ENCODE measurements at places on chromosomes 1 and 21.
A peak's percentile ranks its signal among the peaks of the same experiment; 100 is the strongest.

GRCh38 chr1:229474509-229474908, 33.6 kb downstream of the NUP133 start:
- DNase-seq, result no peak

DNA sequence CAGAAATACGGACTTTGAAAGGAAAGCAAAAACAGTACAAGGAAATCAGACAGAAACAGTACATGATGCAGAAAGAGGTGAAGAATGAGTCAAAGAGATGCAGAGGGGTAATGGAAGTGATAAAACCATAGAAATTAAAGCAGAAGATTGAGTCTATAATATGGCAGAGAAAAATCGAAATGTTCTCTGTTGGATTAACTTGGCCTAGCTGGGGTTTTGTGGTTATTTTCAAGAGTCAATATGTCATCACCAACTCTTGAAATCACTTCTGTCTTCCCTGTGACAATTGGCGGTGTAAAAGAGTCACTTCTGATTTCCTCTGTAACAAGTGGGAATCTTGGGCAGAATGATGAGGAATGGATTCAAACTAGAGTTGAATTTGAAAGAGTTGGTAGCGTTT, 7.4 kb downstream of the YTHDF2 start:
- DNase-seq, result no peak

DNA sequence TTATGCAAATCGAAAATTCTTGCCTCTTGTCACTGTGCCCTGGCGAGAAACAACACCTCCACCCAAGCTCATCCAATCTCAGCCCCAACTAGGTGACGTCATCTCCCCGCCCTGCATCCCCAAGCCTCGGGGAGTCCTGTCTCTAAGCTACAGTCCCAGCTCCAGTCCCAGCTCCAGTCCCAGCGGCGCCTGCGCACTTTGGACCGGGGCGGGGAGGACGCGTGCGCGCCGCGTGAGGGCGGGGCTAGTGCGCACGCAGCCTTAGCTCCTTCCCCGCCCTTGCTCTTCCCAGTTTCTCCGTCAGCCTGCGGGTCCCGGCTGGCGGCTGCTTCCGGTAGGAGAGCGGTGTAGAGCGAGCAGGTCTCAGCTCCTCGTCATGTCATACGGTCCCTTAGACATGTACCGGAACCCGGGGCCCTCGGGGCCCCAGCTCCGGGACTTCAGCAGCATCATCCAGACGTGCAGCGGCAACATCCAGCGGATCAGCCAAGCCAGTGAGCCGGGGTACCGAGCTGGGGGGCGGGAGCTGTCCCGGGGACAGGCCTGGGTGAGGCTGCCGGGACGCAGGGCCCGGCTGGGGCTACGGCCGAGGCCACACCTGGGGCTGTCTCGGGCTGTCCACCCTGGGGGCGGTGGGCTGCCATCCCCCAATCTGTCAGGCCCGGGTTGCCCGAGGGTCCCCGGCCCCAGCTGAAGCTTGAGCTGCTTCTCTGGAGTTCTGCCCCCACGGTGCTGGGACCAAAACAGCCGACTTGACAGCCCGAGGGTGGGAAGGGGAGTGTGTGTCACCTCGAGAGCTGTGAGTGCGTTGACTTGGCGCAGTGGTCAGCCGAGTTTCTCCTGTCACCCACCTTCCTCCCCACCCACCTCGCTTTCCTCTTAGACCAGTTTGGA, at the start of gene STX12:
STX12 (plus strand) TSS at position 288 of the 894 bp plus-strand sequence; CDS start at position 377, 89 bp downstream.
- peak; percentile 90 for DNase-seq

DNA sequence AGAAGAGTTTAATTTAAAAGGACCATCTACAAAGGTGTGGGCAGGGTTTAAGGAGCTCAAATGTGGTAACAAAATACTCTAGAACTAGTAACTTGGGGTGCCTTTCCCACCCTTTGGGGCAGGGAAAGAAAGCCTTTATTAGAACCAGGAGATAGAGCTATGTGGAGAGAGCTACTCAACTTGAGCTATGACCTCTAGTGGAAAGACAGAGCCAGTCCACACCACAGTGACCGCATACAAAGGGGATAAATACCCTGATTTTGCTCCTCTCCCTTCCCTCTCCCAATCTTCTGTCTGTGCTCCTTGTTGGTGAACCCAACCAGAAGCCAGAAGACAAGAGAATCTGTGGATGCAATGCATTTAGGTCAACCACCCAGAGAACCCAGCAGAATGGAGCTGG, 54.4 kb upstream of the JAK1 start:
- DNase-seq, result no peak

GRCh38 chr1:222073307-222073995, 331.6 kb upstream of the DUSP10 start:
- DNase-seq, result no peak

GRCh38 chr1:225844236-225845061, 34.5 kb downstream of the EPHX1 start:
- DNase-seq, result no peak

- no peak for DNase-seq
Measured at GRCh38 chr1:243449373-243449772, 193.5 kb downstream of the SDCCAG8 start.

GRCh38 chr1:25772692-25773245, 27.2 kb upstream of the SELENON start:
- no peak for DNase-seq

- peak; percentile 50 for DNase-seq
Measured at GRCh38 chr1:89454845-89455521, 69.6 kb upstream of the LRRC8B start.

DNA sequence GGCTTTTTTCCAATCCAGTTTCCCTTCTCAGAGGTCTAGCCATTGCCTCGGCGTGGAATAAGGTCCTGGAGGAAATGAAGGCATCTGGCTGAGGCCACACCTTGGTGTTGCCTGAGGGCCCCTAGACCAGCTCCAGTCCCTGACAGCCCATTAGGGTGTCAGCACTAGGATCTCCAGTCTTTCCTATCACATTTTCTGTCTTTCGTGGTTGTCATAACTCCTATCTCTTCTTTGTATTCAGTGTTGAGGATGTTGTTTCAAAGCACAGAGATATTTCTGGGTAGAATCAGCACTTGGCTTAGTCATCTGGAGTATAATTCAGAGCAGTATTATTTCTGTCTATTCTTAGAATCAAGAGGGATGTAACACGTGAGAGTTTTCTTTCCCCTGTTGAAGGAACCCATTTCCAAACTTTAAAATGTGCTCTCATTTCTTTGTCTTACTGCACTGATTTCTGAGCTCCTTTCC, 844.3 kb downstream of the KCNT2 start:
- no peak for DNase-seq

GRCh38 chr1:184037849-184038591, 492 bp upstream of the COLGALT2 start:
- DNase-seq, result no peak

DNA sequence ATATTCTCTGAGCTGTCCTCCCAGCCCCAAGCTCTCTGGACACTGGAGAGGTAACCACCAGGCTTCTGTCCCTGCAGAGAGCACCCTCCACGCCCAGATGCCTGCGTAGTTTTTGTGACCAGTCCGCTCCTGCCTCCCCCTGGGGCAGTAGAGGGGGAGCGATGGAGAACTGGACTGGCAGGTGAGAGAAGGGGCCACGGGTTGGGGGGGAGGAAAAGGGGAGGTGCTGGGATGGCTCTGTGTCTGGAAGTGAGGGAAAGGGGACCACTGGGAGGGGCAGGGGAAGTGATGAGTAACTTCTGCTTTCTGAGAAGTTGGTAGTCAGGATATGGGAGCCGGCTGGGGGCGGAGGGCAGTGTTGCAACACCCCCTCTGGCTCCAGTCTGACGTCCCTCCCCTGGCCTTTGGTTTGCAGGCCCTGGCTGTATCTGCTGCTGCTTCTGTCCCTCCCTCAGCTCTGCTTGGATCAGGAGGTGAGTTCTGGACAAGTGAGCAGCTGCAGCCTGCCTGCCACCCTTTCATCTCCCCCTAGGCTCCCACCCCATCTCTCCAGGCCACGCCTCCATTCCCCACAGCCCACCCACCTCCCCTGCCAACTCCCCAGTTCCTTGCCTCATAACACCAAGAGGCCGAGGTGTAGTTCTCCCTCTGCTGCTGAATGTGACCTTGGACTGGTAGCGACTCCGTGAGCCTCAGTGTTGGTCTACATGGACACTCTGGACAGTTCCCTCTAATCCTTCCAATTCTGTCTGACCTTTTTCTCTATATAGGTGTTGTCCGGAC, 3.1 kb downstream of the ADAMTSL4 start:
- DNase-seq, result no peak

DNA sequence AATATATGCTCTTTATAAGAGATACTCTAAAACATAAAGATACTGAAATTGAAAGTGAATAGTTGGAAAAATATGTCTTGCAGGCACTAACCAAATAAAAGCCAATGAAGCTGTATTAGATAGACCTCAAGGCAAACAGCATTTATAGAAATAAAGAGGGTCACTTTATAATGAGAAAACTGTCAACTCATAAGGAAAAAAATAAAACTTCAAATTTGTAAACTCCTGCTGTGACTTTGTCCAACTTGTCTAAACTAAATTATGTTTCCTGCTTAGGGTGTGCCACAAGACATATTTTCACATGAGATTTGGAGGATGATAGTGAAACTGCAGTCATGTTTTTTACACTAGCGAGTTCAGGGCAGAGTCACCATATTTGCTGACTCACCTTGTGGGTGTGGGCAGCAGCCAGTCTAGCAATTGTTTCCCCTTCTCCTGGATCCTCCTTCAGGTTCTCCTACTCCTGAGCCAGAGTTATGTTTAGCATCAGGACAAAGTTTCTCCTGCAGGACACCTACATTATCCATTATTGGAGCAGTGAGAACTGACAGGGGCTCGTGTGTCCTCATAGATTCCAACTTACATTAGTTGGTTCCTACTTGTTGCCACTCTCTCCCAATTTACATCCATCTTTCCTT, 43.8 kb downstream of the CD53 start:
- no peak for DNase-seq

DNA sequence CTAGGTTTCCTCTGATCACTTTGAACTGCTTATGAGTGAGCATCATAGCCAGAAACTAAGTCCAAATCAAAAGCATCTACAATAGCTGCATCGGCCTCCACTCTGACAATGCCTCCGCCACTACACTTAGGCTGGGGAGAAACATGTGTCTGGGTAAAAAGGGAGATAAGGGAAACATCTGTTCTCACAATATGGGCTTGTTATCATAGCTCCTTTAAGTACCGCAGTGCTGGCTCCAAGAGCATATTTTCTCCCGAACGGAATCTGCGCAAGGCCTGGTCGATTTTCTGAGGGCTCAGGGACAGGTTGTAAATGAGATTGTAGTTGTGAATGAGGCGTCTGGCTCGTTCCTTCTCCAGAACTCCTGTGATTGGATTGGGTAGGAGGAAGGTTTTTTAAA, 63.9 kb upstream of the CYP2J2 start:
- DNase-seq, result no peak

DNA sequence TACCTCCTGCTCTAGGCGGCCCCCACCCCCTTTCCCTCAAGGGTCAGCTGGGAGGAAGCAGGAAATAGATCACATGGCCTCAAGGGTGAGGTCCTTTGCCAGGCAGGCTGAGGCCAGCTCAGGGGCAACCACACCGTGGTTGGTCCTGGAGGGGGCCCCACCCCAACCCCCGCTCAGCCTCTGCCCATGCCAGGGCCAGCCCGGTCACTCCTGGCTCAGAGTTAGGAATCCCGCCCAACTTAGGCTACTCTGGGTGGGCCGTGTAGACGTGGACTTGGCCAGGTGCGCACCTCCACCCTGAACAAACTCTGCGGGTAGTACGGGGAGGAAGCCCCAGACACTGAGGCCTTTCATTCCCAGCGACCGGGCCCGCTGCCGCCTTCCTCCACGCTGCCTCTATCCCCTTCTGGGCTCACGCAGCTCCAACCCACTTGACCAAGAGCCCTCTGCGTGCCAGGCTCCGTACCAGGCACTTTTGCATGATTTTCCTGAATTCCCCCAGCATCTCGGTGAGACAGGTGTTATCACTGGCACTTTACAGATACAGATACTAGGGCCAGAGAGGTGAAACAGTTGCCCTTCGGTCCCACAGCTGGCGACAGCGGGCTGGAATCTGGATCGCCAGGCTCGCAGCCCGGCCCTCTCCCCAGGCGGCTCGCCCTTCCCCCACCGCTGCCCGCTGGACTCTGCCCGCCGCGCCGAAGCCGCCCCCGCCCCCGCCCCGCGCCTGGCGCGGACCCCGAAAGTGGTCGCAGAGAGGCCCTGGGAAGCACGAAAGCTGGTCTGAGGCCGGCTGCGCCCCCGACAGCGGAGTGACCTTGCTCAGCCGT, 769 bp downstream of the GALE start:
- DNase-seq, result no peak

GRCh38 chr21:33198346-33199099, 31.2 kb upstream of the IFNAR2 start:
- DNase-seq, result no peak

DNA sequence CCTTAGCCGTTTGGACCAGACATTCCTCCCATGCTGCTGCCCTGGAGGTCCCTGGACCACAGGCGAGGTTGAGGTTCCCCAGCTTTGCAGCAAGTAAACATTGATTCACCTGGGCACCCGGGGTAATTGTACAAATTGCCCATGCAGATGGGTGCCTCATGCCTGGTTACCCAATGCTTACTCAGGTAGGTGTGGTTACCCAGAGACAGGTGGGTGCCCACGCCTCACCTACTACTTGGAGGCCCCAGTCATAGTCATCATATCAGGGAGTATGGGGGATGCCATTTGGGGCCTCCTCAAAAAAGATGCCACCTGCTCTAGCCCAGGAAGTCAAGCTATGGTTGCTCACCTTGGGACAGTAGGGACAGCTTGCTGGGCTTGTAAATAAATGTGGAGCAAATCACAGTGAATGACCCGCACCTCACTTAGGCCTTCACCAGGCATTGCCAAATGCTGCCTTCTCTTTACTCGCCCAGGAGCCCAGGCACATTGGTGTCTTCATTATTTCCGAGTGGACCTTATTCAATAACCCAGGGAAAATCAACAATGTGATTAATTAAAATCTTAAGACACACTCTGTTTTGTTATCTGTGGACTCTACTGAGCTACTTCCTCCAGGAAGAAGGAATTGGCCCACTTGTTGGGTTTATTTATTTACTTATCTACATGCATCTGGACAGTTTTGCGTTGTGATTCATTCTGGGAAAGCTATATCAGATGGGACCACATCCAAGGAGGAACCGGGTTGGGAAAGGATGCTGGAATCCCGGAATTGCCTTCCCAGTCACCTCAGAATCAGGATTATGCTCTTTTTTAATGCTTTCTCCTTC, 35.6 kb upstream of the GRHL3 start:
- DNase-seq, result no peak

DNA sequence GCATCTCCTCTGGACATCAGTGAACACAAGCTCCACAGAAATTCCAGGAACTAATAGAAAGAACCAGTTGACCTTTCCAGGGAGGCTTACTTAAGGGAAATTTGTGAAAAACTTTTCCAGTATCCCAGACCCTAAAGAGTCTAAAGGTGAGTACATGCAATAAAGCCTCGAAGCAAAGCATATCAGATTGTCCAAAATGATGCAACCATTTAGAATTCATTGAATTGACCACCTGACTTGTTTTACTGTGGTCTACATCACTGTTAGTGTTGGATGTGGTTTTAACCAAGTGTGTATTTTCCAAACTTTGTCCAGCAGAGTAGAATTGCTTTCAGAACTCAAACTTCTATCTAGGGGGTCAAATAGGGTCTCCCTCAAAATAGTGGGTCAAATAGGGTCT, 76.3 kb upstream of the TIAM1 start:
- DNase-seq, result no peak

- DNase-seq, result no peak
Measured at GRCh38 chr21:45719177-45719802, 75.8 kb downstream of the PCBP3 start.
